SIG-M5 (cell line): ENCODE measurements at places on chromosomes 12 and 14.

GRCh38 chr12:10147714-10148403, 17.9 kb upstream of the CLEC7A start:
- no peak for DNase-seq

GRCh38 chr14:24207625-24208024, 2.1 kb downstream of the TSSK4 start:
- no peak for DNase-seq

GRCh38 chr12:15544589-15544988, 222.3 kb downstream of the PTPRO start:
- no peak for DNase-seq

DNA sequence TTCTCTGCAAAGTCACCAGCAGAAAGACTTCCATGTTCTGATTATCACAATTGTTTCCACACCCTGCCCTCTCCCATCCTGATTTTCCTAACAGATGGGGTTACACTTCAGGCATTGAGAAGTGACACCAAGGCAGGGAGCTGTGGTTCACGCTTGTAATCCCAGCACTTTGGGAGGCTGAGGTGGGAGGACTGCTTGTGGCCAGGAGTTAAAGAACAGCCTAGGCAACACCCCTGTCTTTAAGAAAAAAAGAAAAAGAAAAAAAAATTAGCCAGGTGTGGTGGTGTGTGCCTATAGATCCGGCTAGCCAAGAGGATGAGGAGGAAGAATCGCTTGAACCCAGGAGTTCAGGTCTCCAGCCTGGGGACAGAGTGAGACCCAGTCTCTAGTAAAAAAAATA, 5.2 kb downstream of the PPP1CC start:
- no peak for DNase-seq
